Common myeloid progenitor, CD34-positive (primary cell): ENCODE measurements at places on chromosomes 2 and 18.
A peak's percentile ranks its signal among the peaks of the same experiment; 100 is the strongest.

DNA sequence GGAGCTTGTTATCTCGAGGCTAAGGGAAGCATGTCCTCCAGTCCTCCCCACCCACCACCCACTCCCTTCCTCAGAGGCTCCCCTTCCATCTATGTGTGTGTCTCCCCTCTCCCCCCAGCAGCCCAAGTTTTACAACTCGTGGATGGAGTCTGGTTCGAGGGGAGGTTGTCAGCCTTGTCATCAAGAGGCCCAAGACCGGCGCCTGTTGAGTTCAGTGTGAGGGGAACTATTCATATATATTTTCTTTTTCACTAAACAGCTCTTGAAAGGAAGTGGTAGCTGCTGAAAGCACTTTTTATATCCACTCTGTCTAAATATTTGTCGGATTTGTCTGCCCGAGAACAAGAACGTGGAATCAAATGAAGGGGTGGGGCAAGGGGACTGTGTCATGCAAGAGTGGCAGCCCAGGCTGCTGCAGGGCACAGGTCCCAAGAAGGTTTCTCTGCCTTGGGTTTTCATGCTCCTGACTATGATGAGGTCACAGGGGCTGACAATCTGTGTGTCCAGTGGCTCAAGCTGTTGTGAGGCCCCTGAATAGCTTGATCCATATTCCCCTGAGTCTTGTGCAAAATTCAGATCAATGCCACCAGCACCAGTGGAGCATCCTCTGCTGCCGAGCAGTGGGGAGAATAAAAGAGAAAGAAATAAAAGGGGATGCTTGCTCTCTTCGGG is 35.0 kb downstream of the NRP2 start:
- DNase-seq, result no peak

DNA sequence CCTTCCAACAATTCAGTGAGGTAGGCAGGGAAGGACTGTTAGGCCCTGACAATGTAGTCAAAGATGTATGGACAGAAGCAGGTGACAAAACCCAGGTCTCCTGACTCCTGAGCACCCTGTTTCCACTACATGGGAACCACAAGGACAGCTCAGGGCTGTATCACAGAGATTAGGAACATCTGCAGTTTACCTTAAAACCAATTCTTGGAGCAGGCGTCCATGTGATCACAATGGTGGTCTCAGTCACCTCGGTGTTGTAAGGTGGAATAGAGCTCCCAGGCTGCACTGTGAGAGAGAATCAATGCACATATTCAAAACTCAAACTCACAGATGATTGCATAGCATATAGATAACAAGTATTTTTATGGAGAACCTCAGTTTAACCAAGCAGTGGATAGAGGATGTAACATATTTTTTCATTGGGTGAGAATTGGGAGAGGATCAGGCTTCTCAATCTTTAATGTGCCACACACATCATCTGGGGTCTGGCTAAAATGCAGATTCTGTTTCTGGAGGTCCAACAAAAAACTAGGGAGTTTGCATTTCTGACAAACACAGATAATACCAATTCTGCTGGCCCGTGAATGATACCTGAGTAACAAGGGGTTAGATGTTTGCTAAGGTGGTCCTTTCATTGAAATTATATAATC is 36.7 kb downstream of the FN1 start:
- DNase-seq, result no peak

DNA sequence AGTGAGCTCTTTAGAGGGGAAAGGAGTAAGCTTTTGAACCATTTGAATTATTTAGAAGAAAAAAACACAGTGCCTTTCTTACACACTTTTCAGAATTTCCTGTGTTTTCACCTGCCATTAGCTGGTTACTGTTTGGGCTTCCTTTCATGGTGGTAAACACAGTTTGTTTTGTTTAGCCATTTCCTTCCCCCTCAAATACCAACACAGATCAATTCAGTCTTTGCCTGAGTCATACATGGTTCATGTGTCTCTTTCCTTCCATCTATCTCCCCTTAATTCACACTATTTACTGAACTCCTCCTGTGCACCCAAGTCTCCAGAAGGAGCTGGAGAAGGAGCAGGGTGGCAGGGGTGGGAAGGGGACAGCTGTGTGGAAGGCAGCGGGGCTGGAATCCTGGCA is 45.0 kb downstream of the TCF7L1 start:
- no peak for DNase-seq

- DNase-seq, result peak; percentile 35
Measured at GRCh38 chr18:45783097-45784075, 42.1 kb upstream of the SIGLEC15 start.

DNA sequence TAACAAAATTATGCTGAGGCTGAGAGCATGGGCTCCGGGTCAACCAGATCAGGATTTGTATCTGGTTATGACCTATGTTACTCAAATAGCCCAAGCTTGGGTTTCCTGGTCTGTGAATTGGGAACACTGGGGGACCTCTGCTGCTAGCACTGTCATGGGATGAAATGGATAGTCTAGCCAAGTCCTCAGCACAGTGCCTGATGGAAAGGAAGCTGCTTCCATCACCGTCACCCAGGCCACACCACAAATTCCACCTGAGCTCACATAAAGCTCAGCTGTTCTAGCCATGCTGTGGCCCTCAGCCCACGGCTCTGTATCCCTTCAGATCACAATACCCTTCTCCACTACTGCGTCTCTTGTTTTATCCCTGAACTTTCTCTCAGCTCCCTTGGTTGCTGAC is 179.6 kb upstream of the SP5 start:
- no peak for DNase-seq
